ENCODE measurements at places on chromosomes 5 and 9.

- DNase-seq = no peak
These were observed 89.5 kb downstream of the EPB41L4A start for GRCh38 chr5:112329419-112330090.

- DNase-seq = no peak
These were observed 4.7 kb downstream of the VAV2 start for GRCh38 chr9:133987446-133987788.

DNA sequence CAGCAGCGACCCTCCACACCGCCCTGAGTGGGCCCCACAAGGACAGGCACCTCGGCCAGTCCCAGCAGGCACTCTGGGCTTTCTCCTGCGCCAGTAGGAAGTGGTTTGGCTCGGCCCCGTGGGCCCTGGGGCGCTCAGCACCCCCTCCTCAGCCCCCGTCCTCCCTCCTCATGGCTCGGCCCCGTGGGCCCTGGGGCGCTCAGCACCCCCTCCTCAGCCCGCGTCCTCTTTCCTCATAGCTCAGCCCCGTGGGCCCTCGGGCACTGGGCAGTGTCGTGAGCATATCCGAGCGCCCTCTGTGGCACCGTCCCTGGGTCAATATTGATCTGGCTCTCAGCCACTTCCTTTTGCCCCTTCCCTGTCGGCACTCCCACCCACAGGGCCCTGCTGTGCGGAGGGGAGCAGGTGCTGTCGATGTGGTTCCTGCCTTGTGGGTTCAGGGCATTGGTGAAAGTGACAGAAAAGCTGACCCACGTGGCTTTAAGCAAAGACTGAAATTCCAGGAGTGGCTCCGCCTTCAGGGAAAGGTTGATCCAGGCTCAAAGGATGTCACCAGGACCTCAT lies 5.5 kb upstream of the SCGB3A1 start:
- DNase-seq = no peak

- DNase-seq = no peak
These were observed 26.7 kb downstream of the SLC6A18 start for GRCh38 chr5:1251678-1252580.

- no peak for DNase-seq
These were observed 15.0 kb downstream of the NINJ1 start for GRCh38 chr9:93118863-93119702.

Data from activated T-cell treated with anti-CD3 and anti-CD28 coated beads for 4 hours (primary cell).